Left cardiac atrium (tissue), 4 donors: ENCODE measurements at places on chromosomes 6 and 20. TPM values are rescaled to one million over a fixed set of nuclear protein-coding genes. Genes with fewer than 3 reads are reported as not detected.

Gene CEP43
- 10.2 TPM for total RNA-seq

Gene SLC22A7
- total RNA-seq: not detected

Gene PLTP
- total RNA-seq: 86.4 TPM

Gene MAPK13
- 1.9 TPM for total RNA-seq

Gene ULBP3
- total RNA-seq: 1.4 TPM

Gene OPN5
- total RNA-seq: not detected

Gene ARG1
- 0.65 TPM for total RNA-seq

Gene DYNLT1
- 73.6 TPM for total RNA-seq

Gene CDSN
- total RNA-seq: not detected

Gene SLC4A11
- 0.68 TPM for total RNA-seq

DNA sequence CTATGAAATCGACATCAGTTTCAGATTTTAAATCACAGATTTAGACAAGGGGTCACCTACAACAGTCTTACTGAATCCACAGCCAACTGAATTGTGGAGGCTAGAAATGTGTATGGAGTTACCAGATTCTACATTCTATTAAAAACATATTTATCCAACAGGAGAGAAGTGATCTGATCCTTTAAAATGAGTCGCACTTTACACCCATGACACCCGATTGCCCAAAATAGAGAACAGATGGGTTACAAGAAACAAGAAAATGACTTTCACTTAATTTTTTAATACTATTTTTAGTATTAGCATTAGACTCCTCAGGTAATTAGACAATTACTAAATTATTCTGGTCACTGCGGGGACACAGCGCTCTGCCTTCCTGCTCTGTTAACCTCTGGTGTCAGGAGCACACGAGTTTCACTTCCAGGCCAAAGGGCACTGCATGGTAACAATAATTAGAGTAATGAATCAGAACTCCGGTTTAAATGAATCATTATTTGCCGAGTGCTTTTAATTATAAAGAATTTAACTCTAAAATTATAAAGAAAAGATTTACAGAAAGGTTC, 108.6 kb downstream of the ATP9A start:
- no peak for DNase-seq

DNA sequence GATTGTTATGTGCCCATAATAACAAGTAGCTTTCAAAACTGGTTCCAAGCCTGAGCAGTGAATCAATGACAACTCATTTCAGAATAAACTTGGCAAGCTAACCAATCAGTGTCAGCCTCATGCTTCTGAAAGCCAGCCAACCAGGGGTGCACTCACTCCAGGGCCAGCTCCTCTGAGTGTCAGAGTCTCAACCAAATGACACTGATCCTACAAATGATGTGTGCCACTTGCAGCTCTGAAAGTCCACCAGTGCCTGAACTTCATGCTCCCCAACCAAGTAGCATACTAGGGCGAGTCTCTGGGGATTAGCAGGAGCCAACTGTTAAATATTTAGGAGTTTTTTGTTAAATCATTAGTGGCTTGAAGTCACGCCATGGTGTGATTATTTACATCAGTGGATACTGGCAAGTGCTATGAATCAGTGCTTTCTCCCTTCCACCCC, 4.5 kb downstream of the IYD start:
- peak; percentile 28 for DNase-seq

DNA sequence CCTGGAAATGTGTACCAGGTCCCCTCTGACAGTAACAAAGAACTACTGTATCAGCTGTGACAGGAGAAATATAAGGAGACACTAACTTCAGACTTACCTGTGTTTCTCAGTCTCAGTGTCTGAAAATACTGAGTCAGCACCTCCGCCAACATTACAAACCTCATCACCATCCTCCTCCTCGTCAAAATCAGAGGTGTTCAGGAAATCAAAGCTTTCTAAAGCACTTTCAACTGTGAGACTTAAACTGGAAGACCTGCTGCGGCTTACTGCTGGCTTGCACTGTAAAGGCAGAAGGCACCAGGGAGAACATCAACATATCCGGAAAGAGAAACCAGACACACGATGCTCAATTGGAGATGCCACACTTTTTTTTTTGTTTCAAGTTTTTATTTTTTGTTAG, 40.3 kb upstream of the ARMH2 start:
- DNase-seq: no peak

GRCh38 chr6:147666255-147666654, 157.8 kb downstream of the SAMD5 start:
- DNase-seq: no peak

- DNase-seq: no peak
These were observed 57.9 kb downstream of the SAMD5 start for GRCh38 chr6:147566244-147566898.

DNA sequence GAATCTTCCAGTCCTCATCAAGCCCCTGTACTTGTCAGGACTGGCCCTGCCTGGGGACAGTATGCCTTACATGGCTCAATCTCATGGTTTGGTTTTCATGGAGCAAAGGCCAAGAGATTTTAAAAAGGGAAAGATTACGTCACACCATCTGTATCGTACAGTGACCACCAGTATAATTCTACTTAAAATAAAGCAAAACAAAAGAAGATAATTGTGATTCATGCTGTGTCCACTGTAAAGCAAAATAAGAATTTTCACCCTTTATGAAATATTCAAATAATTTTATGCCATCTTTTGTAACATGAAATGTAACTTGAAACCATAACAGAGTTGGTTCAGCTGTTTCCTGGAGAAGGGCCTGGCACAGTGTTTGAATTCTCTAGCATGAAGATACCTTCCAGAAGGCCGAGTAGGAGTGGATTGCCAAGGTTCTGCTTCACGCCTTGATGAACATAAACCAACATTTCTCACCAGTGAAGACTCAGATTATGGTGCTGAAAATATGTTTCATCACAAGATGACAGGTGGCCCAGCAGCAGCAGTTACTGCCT, 486.5 kb downstream of the RFPL4B start:
- no peak for DNase-seq
